NCI-H524 treated with DMSO at 0.1 percent for 48 hours (cell line): ENCODE measurements at places on chromosomes 11 and 22.

DNA sequence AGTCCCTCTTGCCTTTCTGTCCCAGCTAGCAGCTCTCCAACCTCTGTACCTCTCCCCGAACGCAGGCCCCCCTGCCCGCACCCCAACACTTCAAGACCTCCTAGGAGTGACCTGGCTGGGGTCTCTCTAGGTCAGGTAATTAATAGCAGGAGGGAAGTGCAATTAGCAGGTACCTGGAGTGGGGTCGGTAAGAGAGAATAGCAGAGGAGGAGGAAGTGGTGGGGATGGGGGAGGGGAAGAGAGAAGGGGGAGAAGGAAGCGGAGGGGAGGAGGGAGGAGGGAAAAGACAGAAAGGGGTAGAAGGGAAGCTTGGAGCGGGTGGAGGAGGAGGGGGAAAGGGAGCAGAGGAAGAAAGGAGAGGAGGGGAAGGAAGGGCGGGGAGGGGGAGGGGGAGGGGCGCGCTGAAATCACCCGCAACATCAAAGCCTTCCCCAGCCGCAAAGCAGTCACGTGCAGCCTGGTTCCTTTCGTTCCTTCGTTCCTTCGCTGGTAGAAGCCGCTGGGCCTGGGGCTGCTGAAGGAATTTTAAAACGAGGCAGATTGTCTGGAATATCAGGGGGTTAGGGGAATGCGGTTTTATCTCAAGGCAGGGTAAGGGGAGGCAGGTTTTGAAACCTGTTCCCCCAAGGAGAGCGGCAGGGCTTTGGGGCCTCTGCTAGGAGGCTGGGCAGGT is 29.3 kb upstream of the TCF20 start:
- no peak for DNase-seq

GRCh38 chr22:50710221-50710620 is 27.8 kb upstream of the ACR start:
- DNase-seq: no peak

DNA sequence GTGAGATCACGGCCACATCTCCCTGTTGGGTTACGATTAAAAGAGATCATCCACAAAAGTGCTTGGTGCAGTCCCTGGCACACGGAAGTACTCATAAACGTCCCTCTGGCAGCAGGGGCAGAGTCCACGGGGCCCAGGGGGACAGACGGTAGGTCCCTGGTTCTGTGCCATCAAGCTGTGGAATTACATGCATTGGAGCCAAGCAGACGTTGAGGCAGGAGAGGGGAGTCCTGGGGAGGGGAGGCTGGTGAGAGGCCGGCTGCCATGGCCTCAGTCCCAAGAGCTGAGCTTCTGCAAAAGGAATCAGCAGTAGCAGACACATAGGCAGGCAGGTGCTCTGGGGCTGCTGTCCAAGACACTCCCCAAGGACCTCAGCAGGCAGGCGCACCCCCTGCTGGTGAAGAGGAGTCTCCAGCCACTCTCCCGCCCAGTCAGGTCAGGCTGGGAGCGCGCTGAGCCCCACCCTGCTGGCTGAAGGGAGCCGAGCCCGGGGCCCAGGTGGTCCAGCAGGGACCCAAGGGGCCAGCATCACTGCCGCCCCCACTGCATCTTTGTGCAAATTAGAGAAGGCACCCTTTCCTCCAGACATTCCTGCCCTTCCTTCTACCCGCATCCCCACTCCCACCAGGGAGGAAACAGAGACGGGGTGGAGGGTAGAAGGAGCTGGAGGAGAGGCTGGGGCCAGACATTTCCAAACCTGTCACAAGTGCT is 7.6 kb upstream of the KCTD17 start:
- peak; percentile 51 for DNase-seq

DNA sequence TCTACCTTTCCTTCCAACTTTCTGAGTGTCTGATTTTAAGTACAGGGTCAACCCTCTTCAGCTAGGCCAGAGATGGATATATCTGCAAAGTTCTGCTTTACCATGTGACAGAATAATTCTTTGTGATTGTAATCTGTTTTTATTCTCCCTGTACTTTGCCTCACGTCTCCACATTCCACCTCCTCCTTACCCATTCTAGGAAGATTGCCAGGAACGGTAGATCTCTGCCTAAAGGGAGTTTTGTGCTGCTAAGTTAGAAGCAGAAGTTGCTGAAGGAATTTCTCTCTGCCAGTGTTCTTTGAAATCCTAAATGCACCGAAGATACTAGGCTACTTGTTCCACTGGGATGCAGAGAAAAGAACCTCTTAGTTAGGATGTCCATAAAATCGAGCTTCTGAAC is 20.7 kb upstream of the FAM181B start:
- no peak for DNase-seq

DNA sequence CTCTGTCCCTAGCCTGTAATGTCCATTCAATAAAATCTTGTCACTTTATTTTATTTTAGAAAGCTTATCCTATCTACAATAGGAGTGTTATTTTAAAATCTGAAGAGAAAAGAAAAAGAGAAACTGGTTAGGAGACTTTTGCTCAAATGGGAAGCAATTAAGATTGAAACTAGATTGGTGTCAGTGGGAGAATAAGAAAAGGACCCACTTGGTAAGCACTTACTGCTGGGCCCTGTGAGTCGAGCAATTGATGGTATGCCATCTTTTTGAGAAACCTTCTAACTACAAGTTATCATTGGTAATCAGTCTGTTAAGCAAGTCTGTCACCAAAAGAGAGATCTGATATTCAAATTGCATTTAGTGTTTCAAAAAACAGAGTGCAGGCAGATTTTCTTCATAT is 258.4 kb downstream of the GRM5 start:
- DNase-seq: no peak

- no peak for DNase-seq
Observed at GRCh38 chr11:65436412-65437032, 13.9 kb downstream of the NEAT1 start.

DNA sequence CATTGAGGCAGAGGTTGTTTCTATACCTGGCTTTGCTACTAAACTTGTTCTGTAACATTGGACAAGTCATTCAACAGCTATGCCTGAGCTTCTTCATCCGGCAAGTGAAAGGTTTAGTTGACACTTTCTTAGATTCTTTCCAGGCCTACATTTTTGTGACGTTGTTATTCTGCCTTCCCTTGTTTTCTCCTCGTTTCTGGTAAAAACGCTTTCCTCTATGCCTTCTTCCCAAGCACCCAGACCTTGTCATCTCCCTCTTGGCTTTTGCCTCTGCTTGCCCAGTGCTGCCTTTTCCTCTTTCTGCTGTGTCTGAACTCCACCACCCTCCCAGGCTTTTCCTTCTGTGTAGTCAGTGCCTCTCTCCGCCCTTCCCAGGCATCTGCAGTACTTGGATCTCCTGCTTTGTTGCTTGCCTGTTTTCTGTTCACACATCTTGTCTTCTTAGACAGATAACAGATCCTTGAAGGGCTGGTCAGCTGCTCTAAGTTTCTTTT is 1.4 kb upstream of the AMOTL1 start:
- DNase-seq: no peak

DNA sequence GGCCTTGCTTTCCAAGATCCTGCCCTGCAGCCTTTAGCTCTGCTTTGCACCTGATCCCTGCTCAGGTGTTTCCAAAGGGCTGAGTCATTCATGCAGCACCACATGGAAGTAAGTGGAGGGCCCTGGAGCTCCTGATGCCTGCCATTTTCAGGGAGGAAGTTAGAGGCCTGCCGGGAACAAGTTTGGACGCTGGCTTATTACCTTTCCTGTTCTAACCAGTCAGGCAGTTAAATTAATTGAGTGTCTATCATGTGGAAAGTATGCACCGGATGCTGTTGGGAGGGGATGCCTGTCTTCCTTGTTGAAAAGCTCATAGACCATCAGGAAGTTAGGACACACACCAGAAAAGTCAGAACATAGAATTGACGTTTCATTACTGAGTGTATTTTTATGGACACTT is 73.7 kb upstream of the PLET1 start:
- DNase-seq: no peak

DNA sequence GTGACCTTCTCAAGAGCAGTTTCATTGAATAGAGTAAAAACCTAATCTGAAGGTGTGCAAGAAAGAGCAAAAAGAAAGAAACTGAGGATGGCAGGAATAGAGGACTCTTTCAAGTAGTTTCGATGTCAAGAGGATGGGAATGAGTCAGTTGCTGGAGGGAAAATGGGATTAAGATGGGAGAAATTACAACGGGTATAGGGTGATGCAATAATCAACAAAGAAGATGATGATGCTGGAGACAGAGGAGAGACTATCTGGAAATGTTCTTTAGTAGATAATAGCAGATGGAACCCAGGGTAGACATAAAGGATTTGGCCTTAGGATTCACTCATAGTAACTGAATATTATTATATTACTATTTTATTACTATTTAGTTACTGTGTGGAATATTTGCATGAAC is 189.4 kb downstream of the GRIA4 start:
- DNase-seq: no peak

- DNase-seq: no peak
Observed at GRCh38 chr11:119307219-119307618, 9.7 kb downstream of the MCAM start.

- DNase-seq: no peak
Observed at GRCh38 chr11:82080160-82080559, 653.5 kb downstream of the FAM181B start.

DNA sequence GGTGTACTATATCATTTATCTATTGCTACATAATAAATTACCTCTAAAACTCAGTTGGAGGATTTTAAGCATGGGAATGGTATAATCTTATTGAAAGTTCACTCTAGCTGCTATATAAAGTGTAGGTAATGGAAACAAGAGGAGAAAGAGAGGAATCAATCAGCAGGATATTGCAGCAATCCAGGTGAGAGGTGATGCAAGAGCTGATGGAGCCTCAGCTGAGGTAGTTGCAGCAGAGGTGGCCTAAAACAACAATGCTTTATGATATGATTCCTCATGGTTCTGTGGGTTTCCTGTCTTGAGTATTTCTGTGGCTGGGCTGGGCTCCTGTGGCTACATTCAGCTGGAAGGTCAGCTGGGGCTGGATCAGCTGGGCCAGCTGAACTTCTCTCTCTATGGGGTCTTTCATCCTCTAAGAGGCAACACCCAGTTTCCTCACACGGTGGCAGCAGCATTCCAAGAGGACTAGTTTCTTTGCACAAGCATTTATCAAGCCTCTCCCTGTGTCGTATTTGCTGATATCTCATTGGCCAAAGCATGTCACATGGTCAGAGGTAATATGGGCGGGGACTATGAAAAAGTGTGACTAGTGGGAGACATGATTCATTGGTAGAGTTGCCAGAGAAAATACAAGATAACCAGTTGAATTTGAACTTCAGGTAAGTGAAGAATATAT is 135.4 kb upstream of the LARGE1 start:
- peak; percentile 46 for DNase-seq

GRCh38 chr11:117972629-117973502 is 13.3 kb upstream of the IL10RA start:
- no peak for DNase-seq

DNA sequence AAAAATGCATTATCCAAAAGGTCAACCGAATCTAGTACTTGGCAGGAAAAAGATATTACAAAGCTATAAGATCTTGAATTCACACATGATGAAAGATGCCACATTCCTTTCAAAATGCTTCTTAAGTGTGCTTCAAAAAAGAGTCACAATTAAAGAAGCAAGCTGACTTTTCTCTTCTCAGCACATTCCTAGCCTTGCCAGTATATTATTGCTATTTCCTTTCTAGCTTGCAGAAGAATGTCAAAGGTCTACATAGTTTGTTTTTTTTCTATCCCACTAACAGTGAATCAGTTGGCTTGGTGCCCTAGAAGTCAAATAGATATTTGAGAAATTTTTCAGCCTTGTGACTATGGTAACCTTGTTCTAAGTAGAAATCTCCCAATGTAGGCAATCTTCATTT is 56.8 kb downstream of the GUCY1A2 start:
- DNase-seq: no peak

GRCh38 chr11:47125083-47125482 is 51.6 kb downstream of the ARFGAP2 start:
- no peak for DNase-seq

DNA sequence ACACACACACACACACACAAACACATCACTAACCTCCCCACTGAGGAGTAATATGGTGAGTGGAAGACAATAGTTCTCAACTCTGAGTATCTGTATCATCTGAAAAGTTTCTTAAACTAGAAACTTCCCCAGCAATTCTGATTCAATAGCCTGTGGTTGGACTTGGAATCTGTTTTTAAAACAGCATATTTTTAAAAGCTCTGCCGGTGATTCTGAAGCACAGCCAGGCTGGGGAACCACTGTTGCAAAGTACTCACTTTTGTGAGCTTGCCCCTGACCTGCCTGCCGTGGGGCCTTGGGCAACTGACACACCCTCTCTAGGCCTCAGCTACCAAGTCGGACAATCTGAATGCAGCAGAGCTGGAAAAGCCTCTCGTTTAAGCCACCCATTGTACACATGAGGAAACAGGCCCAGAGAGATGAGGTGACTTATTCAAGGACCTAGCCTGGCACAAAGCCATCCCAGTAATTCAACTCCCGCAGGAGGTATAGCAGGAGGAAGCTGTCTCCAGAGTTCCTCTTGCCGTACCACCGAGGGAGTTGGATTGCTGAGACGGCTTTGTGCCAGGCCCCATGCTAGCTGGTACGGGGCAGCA is 8.9 kb downstream of the SLC15A3 start:
- DNase-seq: no peak

DNA sequence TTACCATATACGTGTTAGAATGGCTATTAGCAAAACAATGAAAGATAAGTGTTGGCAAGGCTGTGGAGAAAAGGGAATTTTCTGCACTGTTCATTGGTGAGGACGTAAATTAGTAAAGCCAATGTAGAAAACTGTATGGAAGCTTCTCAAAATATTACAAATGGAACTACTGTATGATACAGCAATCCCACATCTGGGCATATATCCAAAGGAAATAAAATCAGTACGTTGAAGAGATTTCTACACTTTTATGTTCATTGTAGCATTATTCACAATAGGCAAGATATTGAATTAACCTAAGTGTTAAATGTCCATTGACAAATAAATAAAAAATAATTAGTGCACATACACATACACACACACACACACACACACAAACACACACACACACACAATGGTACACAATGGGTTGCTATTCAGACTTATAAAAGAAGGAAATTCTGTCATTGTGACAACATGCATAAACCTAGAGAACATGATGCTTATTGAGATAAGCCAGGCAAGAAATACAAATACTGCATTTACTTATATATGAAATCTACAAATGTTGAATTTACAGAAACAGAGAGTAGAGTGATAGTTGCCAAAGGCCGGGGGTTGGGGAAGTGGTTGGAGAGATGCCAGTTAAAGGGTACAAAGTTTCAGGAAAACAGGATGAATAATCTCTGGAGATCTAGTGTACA is 565.8 kb upstream of the LRRC4C start:
- DNase-seq: no peak

GRCh38 chr11:86949995-86950660 is 5.1 kb downstream of the FZD4 start:
- no peak for DNase-seq

GRCh38 chr11:2631161-2631560 is 68.6 kb downstream of the KCNQ1OT1 start:
- no peak for DNase-seq

GRCh38 chr11:35800970-35801953 is 138.7 kb downstream of the TRIM44 start:
- DNase-seq: no peak

GRCh38 chr11:43833657-43834073 is 47.0 kb upstream of the ALKBH3 start:
- DNase-seq: no peak

- no peak for DNase-seq
Observed at GRCh38 chr11:92804388-92804966, 165.0 kb upstream of the MTNR1B start.
